ENCODE measurements at places on chromosomes 7 and 10. TPM values are rescaled to one million over a fixed set of nuclear protein-coding genes. Genes with fewer than 3 reads are reported as not detected.

STEAP4 gene
- 2.1 TPM for total RNA-seq

TMEM139 gene
- total RNA-seq = 13.5 TPM

TUBAL3 gene
- total RNA-seq = 0.72 TPM

GTF2I gene
- total RNA-seq = 77.8 TPM

ZNF488 gene
- total RNA-seq = 1.1 TPM

AGR3 gene
- not detected for total RNA-seq

FOXP2 gene
- total RNA-seq = 5.8 TPM

LEP gene
- total RNA-seq = 0.24 TPM

C1QL3 gene
- not detected for total RNA-seq

CTNNA3 gene
- not detected for total RNA-seq

Data from tracheal epithelial cell (primary cell).